Right ventricle myocardium superior (tissue), 1 donor: ENCODE measurements at places on chromosomes 2 and 18. TPM values are rescaled to one million over a fixed set of nuclear protein-coding genes. Genes with fewer than 3 reads are reported as not detected.

GRCh38 chr2:211061612-211062296 is 505.4 kb downstream of the CPS1 start:
- DNase-seq, result no peak

GRCh38 chr18:57621246-57621604 is 411 bp downstream of the NARS1 start:
- no peak for DNase-seq

PTPRM gene
- 101 TPM for total RNA-seq

TMEM37 gene
- 2.8 TPM for total RNA-seq

- DNase-seq, result no peak
Measured at GRCh38 chr18:68402784-68403183, 312.1 kb downstream of the TMX3 start.

IRS1 gene
- 17.6 TPM for total RNA-seq

BCL2 gene
- total RNA-seq, result 9.0 TPM

GRCh38 chr18:21502661-21503060 is 97.8 kb downstream of the ESCO1 start:
- no peak for DNase-seq

GRCh38 chr2:161158882-161159281 is 1.3 kb upstream of the TANK start:
- DNase-seq, result no peak

DNA sequence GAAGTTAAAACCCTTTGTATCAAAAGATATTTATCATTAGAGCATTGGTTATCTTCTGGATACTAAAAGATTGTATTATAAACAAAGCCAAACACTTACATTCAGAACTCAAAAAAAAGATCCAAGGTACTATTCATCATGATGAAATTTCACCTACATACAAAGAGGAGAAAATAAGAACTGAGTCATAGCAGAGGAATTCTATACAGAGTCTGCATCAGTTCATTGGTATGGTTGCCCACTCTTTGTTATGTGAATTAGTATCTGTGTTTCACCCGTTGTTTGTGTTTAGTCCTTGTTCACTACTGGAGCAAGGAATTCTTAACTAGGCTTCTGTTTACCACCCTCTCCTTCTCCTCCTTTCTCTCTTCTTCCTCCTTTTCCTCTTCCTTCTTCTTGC is 157.9 kb downstream of the LNPK start:
- no peak for DNase-seq

ZNF521 gene
- total RNA-seq, result 24.5 TPM

ZNF397 gene
- 12.7 TPM for total RNA-seq

- no peak for DNase-seq
Measured at GRCh38 chr2:52391621-52392020, 1359.7 kb upstream of the NRXN1 start.

DNA sequence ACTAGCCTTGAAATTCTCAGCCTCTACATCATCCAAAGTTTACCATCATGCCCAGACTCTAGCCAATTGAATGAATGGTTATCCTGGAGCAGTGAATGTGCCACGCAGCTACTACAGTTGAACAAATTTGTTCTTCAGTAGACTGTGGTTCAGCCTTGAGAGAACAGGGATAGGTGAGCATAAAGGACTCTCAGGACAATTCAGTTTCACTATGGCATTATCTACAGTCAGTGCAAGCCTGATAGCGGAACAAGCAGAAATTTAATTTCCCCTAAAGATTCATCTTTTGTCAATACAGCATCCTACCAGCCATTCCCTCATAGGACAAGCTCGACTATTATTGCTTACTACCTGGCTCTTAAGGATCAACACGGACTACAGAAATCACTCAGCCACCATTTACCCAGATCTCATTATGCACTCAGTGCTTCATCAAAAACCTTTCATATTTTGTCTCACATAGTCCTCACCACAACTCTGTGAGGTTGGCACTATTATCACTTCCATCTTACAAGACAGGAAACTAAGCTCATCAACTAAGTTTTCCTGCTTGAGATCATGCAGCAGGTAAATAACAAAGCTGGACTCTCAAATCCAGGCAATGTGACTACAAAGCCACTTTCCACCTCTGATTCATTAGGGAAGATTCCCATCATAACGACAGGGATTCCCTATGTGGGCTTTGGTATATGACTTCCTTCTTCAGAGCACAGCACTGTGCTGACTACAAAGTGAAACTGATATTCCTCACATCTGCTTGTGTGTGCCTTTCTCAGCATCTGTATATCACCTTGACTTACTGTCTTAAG is 181.5 kb upstream of the ACVR2A start:
- DNase-seq, result no peak

GRCh38 chr2:203673933-203674332 is 32.5 kb upstream of the CD28 start:
- DNase-seq, result no peak

DYNAP gene
- not detected for total RNA-seq

DPY30 gene
- total RNA-seq, result 42.3 TPM

- no peak for DNase-seq
Measured at GRCh38 chr2:174450021-174450816, 36.6 kb downstream of the GPR155 start.

CPLX4 gene
- not detected for total RNA-seq

PLEK gene
- total RNA-seq, result 4.7 TPM

- no peak for DNase-seq
Measured at GRCh38 chr2:86308984-86309695, 28.3 kb downstream of the REEP1 start.

C1QL2 gene
- not detected for total RNA-seq

DNA sequence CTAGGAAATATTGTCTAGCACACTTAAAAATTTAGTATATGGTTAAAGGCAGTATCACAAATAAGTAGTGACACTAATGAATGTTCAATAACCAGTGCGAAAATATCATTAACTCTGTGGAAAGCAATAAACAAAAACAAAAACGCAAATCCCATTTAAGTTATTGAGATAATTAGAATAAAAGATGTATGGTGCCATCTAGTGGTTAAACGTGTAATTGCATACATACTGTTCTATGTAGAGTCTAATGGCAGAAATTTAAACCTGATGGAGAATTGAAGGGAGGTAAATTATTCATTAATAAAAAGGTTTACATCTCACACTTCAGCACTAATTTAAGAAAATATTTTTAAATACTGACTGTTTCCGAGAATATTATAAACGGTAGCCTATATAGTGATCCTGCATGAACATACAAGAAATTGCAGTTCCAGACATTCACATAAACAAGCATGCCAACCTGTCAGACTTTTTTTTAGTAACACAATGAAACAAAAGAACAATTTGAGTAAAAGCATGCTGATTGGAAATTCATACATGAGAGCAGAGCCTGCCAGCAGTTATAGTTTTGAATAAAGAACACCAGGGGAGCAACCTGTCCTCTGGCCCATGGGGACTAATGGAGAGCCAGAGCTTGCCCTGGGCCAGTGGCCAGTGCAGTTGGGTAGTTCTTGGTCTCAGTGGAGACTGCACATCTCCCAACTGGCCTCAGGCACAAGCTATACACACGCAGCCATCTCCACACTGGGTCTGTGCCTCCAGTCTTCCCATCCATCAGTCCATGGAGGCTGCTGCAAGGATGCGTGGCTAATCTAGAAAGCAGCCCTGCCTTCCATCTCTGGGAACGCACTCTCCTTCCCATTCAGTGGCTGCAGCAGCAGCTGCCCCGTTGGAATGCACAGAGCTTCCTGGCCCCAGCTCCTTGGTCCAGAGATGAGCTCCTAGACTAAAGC is 28.0 kb downstream of the GCG start:
- no peak for DNase-seq

- no peak for DNase-seq
Measured at GRCh38 chr2:21067859-21068537, 24.1 kb upstream of the APOB start.

IL1RL2 gene
- not detected for total RNA-seq
